ENCODE measurements at places on chromosomes 2 and 18.

GRCh38 chr2:71891719-71892422 is 255.8 kb downstream of the CYP26B1 start:
- DNase-seq: no peak

DNA sequence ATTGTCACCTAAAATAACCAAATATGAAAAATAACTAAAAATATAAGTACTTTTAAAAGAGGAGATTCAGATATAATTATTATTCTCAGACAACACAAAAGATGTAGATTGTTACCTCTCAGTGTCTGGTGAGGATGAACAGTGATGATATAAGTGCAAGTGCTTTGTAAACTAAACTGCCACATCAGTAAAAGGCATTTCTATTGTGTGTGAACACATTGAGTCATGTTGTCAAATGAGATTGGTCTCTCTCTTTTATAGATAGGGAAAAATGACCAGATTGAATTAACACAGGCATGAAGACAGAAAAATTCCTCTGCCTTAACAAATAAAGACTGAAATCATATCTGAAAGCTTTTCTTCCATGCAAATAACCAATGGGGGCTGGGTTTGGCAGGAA is 182.4 kb upstream of the TMEFF2 start:
- no peak for DNase-seq

DNA sequence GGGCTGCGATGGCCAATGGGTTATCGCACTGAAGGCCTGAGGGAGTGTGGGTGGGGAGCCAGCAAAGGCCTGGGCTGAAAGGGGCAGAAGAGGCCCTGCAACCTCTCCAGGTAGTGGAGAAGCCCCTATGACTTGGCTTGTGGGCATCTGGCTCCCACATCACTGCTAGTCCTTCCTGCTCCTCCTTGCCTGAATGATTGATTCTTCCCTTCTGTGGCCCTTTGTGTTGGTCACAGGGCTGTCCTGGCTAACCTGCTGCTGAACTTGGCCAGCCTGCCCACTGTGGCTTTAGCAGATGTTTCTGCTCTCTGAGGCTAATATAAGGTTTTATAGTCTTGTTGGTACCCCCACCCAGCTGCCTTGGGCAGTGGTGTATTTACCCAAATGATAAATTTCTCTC is 136.2 kb upstream of the ALPP start:
- DNase-seq: no peak

GRCh38 chr2:8511868-8512612 is 169.8 kb upstream of the ID2 start:
- peak; percentile 7 for DNase-seq

DNA sequence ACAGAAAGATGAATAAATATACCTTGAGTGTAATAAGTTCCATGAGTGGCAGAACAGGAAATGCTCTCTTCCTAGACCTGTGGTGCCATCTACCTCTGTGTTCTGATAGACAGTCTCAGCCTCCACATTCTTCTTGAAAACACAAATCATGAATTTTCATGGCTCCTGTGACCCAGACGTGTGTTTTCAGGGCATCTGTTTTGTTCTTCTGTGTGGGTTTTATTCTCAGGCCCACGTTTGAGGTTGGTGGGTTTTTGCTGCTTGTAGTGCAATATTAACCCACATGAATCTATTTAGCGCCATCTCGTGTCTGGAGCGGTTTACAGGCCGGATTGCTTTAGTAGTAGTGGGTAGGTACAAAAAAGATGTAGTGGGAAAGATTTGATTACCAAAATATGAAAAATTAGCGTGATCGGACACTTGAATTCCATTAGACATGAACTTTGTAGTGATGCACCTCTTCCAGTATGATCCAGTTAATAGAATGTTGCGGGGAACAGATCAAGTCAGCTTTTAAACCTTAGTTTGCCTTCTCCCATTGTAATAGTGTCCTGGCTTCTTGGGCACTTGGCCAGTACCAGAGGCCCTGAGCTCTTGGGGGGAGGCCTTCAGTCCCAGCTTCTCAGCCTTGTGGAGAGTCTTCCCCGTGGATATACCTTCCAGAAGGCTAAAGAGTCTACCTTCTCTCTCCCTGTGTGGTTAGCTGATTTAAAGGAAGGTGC is 256.5 kb downstream of the TPGS2 start:
- DNase-seq: peak; percentile 37

GRCh38 chr2:128986867-128987268 is 668.2 kb upstream of the HS6ST1 start:
- DNase-seq: no peak

- DNase-seq: no peak
Measured at GRCh38 chr2:165647409-165647808, 146.6 kb downstream of the GALNT3 start.

DNA sequence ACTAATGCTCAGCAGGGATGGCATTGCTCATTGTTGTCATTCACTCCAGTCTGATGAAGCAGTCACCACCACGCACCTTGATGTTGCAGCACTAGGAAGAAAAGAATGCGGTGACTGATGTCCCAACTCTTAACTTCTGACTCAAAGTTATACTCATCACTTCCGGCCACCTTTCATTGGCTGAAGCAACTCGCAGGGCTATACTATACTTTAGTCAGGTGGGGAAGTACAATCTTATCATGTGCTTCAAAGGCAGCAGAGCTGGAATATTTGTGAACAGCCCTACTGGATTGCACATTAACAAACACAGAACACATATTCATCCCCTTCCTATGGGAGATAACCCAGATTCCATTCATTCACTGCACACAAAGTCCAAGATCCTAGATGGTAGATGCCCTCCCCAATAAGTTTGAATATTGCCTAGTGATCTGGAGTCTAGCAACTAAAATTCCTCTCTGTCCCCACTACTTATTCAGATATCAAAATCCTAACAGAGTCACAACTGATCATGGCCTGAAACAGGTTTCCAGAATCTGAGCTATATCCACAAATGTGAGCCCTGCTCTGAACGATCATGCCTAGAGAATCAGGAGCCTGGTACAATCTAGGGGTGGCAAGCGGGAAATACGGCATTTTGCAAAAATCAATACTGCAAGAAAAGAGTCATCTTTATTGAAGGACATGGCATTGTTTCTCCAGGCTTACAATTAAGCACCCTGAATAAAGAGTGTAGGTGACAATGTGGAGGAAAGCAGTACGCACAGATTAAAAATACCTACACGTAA is 3.4 kb upstream of the SPATS2L start:
- no peak for DNase-seq

- no peak for DNase-seq
Measured at GRCh38 chr2:188430705-188431104, 139.0 kb downstream of the GULP1 start.

DNA sequence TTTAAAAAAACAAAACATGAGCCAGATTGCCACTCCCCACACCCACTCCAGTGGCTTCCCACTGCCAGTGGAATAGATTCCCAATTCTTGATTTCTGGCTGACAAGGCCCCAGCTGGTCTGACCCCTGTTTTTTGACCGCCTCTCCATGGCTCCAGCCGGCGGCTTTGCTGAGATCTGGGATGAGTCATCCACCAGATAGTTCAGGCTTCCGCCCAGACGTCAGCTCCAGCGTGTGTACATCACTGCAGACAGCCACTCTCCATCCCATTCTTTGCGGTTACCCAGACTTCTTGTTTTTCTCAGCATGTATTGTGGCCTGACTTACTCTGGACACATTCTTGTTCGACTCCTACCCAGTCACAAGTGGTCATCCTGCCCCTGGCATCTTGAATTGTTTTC is 227.9 kb downstream of the GBX2 start:
- DNase-seq: peak; percentile 34

- DNase-seq: no peak
Measured at GRCh38 chr2:124534028-124534427, 508.9 kb downstream of the CNTNAP5 start.

DNA sequence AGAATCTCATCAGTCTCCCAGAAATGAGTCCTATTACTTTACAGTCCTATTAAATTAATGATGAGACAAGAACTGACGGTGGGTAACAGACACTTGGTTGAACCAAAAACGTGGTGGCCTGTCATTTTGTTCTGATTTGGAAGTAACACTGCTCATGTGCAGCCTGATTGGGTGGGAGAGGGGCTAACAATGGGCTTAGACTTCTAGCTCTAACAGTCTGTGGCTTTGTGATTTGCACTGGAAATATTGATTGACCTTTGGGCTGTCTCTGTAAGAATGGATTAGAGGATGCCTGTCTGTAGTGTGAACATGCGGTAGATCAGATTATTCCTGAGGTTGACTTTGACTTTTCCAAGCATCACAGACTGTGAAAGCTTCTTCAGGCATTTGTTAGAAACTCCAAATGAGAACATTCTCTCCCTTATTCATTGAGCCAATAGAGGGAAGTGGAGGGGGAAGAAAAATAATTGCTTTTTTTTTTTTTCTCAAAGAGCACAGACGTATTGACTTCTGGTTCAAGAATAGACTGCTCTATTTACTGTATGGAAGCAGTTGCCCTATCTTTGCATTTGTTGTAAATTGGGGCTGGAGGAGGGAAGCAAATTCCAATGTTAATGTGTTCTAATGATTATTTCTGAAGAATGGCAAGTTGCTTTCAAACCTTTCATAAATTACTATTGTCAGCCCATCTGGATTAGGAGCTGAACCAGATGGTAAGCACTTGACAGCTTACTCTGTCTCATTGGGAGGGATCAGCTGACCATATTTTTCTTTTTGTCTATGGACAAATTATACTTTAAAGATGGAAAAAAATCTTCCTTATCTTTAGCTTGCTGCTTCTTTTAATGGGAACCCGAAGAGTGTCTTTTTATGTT is 85.8 kb upstream of the TTN start:
- DNase-seq: no peak

- DNase-seq: no peak
Measured at GRCh38 chr2:15092181-15092580, 459.7 kb downstream of the LRATD1 start.

DNA sequence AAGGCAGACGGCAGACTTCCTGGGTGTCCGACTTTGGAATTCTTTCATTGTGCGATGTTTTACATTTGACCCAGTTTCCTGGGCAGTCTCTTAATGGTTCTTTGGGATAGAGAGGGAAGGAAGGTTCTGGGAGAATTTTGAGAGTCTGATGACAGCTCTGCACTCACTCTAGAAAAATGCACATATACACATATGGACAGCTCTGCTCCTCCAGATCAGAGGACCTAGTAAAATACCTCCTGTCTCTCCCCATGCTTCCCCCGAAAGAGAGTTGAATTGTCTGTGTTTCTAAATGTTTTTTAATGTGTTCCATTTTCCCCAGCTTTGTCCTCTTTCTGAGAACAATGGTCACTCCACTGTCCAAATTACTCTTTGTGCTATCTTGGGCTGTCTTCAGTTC is 102.0 kb upstream of the CXCR4 start:
- no peak for DNase-seq

DNA sequence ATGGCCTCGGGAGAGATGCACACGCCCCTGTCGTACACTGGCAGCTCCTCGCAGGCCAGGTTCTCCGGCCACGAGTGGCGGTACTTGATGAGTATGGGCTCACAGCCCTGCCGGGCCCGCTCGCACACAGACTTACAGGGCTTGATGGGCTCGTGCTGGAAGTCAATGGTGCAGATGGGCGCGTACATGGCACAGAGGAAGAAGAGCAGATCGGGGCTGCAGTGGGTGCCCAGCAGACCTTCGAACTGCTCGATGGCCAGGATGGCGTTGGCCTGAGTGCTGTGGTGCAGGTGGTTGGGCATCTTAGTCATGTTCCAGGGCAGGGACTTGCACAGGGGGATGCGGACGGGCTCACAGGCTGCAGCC is 359 bp downstream of the FRZB start:
- DNase-seq: no peak

- no peak for DNase-seq
Measured at GRCh38 chr2:201642579-201643215, 606 bp downstream of the TMEM237 start.

- DNase-seq: no peak
Measured at GRCh38 chr2:25369439-25369838, 27.7 kb upstream of the DNMT3A start.

- DNase-seq: no peak
Measured at GRCh38 chr18:32201948-32202672, 12.3 kb downstream of the MEP1B start.

GRCh38 chr18:34794348-34794747 is 84.2 kb downstream of the DTNA start:
- no peak for DNase-seq

- DNase-seq: no peak
Measured at GRCh38 chr2:143674051-143674450, 544.8 kb downstream of the ARHGAP15 start.

DNA sequence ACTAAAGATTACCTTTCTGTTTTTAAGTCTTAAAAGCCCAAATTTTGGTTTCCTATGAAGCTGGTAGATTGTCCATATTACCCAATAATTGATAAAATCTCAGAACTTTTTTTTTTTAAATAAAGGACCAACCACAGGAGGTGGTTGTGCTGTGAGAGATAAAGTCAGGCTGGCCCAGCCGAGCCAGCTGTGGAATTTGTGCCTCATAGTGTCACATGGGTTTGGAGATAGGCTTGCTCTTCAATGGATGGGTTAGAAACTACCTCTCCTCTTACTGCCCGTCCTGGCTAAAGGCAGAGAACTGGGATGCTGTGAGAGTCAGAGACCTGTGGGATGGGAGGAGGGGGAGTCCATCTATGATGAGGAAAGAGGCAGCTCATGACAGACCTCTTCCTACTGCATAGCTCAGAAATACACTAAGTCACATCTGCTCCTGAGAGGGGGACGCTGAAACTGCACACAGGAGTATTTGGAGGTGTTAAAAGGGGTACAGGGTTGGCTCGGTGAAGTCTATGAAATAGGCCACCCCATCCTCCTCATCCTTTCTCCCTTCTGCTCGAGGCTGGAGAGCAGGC is 99.7 kb upstream of the MGAT4A start:
- DNase-seq: no peak

GRCh38 chr2:197211881-197212342 is 98.7 kb downstream of the ANKRD44 start:
- no peak for DNase-seq

GRCh38 chr18:49766646-49767045 is 46.7 kb downstream of the ACAA2 start:
- no peak for DNase-seq

- no peak for DNase-seq
Measured at GRCh38 chr18:59539108-59539507, 158.1 kb downstream of the CCBE1 start.

GRCh38 chr18:61397222-61397621 is 64.0 kb downstream of the CDH20 start:
- DNase-seq: no peak

- DNase-seq: no peak
Measured at GRCh38 chr2:240403396-240404104, 31.9 kb upstream of the GPC1 start.

DNA sequence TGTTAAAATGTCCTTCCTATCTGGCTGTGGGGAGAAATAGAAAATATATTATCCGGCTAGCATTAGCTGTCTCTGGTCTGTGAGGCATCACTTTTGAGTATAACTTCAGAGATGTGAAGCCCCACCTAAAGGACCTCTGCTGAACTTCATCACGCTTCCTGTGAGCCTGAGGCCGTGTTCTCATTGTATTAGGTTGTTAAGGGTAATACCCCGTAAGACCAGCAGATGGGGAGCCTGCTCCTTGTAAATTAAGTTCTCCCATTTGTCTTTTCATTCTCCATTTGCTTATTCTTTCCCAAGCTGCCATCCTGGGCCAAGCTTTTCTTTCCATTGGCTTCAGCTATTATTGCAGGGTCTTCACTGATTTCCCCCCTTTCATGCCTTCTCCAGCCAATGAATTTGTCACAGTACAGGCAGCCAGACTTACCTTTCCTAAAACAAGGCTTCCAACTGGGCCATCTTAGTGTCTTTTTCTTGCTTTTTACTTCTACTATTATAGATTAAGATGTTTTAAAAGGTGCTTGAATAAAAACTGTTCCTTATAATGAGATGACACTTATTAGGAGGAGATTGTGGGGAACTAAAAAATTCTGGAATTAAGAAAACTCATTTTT is 12.4 kb downstream of the NIF3L1 start:
- peak; percentile 86 for DNase-seq

GRCh38 chr2:31785876-31786275 is 205.1 kb upstream of the SRD5A2 start:
- DNase-seq: no peak

- DNase-seq: no peak
Measured at GRCh38 chr2:39068299-39069135, 52.3 kb downstream of the SOS1 start.
